ENCODE measurements at places on chromosomes 1 and 21.

GRCh38 chr1:182809414-182809957 is 19.9 kb downstream of the NPL start:
- no peak for DNase-seq

DNA sequence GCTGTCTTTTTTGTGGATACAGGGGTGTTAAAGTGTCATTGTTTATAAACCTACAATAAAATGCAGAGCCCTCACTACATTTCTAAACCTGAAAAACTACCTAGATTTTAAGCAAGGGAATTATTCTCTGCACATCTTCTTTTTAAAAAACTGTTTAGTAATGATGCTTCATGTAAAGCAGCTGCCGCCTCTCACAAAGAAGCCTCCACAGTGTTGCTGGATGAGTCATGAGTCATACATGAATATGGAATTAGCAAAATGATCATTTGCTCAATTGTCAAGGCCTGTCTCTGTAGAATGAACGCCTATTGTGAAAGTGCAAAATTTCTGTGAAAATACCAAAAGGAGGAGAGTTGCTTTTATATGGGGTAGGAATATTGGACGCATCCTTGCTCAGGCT is 259.5 kb upstream of the CHRM3 start:
- DNase-seq: no peak

- DNase-seq: peak; percentile 34
Observed at GRCh38 chr1:150578272-150579109, 919 bp downstream of the MCL1 start.

- no peak for DNase-seq
Observed at GRCh38 chr21:46171585-46171984, 12.7 kb downstream of the SPATC1L start.

- DNase-seq: no peak
Observed at GRCh38 chr1:229989591-229990248, 77.3 kb upstream of the GALNT2 start.

- DNase-seq: no peak
Observed at GRCh38 chr1:6688757-6689156, 12.9 kb downstream of the DNAJC11 start.

All from central memory CD8-positive, alpha-beta T cell (primary cell).